ENCODE measurements at places on chromosomes 11 and 22.

GRCh38 chr11:43440486-43440885 is 81.8 kb downstream of the TTC17 start:
- no peak for DNase-seq

GRCh38 chr11:123452794-123453193 is 22.7 kb downstream of the GRAMD1B start:
- no peak for DNase-seq

GRCh38 chr22:26264162-26264561 is 94.9 kb downstream of the SEZ6L start:
- no peak for DNase-seq

GRCh38 chr22:34966980-34967565 is 98.9 kb upstream of the ISX start:
- DNase-seq: no peak

DNA sequence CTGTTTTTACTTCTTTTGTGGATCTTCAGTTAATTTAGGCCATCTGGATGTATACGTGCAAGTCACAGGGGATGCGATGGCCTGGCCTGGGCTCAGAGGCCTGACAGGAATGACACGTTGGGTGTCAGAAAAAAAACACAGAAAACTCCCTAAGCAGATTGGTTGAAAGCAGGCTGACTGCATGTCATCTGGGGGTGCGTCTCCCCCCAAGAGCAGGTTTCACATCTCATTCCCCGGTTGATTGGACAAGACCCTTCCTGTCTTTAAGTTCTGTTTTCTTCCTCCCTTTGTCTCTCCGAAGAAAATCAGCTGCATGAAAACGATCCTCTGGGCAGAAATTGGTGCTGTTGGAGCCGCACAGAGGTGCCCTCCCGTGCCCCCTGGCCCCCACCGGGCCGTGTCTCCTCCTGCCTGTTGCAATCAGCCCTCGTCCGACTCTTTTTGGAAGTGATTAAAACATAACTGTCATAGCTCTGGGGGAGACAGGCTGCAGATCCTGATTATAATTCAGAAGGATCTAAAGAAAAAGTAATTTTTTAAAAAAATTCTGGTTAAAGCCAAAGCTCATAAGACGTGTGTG is 71.8 kb upstream of the PARVG start:
- DNase-seq: no peak

- DNase-seq: no peak
These were observed 34.7 kb upstream of the MYH9 start for GRCh38 chr22:36422287-36423014.

GRCh38 chr11:115959081-115959486 is 454.9 kb upstream of the CADM1 start:
- DNase-seq: no peak

DNA sequence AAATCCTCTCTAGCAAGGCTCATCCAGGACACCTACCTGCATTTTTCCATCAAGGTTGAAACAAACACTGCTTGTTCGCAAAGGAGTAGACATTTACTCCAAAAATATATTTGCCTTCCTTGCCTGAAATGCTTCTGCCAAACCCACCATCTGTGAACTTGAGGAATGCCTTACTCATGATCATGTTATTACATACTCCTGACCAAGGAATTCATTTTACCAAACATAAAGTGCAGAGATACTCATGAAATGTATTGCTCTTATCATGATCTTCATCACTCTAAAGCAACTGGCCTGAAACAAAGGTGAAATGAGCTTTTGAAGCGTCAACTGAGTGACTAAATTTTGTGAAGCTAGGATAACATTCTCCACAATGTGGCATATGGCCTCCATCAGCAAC is 243.1 kb upstream of the CCDC179 start:
- no peak for DNase-seq

DNA sequence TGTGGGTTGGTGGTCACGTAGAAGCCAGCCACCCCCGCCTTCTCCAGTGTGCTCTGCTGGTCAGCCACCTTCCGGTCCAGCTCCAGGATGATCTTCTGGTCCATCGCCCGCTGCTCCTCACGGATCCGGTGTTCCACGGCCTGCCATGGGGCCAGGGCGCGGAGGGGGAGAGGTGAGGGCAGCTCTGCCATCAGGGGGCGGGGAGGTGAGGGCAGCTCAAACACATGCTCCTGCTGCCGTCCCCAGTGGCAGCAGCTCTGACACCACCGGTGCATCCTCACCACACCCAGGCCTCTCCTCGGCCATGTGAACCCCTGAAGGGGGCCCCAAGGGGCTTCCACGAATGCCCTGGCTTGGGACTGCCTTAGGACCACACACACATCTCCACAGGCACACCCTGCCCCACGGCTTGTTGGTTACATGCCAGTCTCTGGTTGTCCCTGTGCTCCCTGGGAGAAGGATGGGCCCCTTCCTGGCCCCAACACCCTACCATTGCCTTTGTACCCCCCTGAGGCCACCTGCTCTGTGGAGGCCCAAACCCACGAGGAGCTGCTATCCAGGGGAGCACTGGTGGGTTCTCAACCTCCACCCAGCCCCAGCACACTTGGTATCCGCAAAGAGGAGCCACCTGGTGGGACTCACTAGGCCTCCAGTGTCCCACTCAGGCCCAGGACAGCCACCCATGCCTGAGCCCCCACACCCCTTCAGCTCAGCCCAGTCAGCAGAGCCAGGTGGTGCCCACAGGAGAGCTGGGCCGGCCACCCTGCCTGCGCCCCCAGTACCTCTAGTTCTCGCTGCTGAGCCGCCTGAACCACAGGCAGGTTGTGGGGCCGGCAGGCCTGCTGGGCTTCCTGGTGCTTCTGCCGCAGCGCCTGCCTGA is 4.3 kb downstream of the DGCR6L start:
- DNase-seq: no peak

GRCh38 chr22:34702279-34702678 is 363.7 kb upstream of the ISX start:
- DNase-seq: no peak

DNA sequence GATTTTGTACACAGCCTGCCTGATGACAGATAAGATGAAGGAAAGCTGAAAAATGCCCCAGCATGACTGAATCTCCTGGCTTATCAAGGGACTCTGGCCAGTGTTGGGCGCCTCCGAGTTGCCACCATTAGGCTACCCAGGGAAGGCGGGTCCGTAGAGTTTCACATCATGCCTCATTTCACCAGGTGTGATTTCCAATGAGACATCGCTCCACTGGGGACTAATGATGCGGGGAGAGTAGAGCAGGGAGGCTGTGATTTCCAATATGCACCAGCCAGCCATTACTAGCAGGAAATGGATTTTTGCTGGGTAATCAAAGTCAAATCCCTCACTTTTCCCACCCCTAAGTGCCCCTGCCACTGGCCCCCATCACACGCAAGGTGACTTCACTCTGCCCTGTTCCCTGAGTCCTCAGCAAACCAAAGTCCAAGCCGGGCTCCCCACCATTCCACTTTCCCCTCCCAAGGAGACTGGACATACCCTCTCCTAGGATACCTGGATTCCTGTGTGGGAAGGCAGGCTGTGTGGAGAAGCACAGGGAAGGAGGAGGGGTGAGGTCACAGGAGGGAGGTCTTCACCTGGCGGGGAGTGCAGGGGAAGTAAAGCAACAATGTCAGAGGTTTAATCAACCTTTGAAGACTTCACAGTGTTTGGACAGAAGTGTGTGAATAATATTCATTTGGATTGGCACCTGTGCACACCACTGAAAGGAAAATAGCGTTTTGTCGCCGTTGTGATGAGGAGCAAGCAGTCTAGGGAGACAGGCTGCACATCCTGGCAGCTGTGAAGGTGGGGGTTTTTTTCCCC is 613.3 kb upstream of the CADM1 start:
- no peak for DNase-seq

DNA sequence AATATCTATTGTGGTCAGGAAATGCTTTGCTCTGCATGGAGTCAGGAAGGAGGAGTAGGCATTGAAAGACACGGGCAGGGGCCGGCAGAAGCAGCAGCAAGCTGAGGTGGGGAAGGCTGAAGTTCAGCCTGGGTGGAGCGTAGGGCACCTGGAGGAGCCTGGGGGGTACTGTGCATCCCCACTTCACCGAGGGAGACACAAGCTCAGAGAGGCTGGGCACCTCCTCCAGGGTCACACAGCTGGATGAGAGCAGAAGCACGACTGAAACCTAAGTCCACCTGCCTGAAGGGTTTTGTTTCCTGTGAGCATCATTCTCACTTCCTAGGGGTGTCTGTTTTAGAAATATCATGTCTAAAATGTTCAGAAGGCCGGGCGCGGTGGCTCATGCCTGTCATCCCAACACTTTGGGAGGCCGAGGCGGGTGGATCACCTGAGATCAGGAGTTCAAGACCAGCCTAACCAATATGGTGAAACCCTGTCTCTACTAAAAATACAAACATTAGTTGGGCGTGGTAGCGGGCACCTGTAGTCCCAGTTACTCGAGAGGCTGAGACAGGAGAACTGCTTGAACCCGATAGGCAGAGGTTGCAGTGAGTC is 138.3 kb downstream of the MPPED1 start:
- no peak for DNase-seq

DNA sequence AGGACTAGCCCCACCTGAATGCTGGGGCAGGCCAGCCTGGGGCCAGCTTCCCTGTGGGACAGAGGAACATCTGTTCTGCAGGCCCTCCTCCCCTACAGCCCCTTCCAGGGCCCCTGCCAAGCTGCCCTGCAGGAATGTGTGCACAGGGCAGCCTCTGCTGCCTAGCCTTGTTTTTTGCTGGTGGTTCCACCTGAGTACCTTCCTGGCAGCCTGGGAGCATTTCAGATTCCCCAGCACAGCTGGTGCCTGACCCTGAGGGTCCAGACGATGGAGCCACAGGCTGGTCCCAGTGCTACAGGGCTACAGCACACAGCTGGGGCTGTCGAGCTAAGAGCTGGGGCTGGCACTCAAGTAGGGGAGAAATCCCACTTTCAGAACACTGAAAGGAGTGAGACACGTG is 22.3 kb upstream of the GPR83 start:
- no peak for DNase-seq

GRCh38 chr11:68438658-68439259 is 21.8 kb upstream of the PPP6R3 start:
- DNase-seq: no peak

GRCh38 chr11:126655807-126656128 is 300.3 kb downstream of the ST3GAL4 start:
- no peak for DNase-seq

- DNase-seq: no peak
These were observed 135.3 kb downstream of the CCDC34 start for GRCh38 chr11:27227736-27228135.

DNA sequence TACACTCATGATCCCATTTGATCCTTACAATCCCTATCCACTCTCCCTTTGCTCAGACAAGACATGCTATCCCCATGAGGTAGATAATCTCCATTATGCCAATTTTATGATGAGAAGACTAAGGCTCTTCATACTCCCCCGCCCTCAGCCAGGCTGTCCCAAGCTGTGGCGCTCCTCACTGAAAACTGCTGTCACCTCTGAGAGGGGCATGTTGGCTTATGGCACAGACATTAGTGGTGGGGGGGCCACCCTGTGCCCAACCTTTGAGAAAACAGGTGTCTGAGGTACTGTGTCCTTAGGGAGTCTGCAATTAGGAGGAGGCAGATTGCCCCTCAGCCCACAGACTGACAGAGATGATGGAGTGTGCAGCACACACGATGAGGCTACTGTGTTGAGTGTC is 2.4 kb downstream of the DDTL start:
- DNase-seq: no peak

GRCh38 chr11:72067266-72067665 is 13.1 kb downstream of the NUMA1 start:
- no peak for DNase-seq

GRCh38 chr11:20672575-20672974 is 3.2 kb downstream of the NELL1 start:
- no peak for DNase-seq

GRCh38 chr11:38005597-38005996 is 1407.6 kb upstream of the RAG2 start:
- DNase-seq: no peak

- no peak for DNase-seq
These were observed 157.7 kb downstream of the ADAMTS15 start for GRCh38 chr11:130606178-130606577.

- DNase-seq: no peak
These were observed 47.9 kb downstream of the PACSIN2 start for GRCh38 chr22:42967005-42967404.

DNA sequence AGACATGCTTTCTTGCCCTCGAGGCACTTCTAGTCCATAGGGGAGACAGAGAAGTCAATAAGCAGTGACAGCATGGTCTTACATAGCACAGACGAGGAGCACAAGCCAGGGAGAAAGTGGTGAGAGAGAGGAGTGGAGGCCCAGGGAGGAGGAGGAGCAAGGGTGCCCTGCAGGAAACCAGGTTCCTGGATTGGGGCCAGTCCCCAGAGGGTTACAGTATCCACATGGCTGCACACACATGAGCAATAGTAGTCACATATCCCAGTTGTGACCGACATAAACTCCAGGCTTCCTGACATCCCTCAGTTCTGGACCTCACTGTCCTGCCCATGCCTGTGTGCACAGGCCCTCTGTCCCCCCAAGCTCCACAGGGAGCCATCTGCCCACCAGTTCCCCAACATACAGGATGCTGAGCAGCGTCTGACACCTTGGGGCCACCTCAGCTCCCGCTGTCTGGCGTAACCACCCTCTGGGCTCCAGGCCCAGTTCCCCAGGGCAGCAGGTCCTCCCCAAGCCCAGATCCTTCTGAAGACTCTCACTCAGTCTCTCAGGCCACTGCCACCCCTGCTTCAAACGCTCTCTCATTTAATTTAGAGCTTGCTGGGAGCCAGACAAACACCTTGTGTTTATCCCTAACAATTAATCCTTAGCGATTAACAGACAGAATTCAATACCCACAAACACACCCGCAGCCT is 53.7 kb downstream of the DSCAML1 start:
- no peak for DNase-seq

DNA sequence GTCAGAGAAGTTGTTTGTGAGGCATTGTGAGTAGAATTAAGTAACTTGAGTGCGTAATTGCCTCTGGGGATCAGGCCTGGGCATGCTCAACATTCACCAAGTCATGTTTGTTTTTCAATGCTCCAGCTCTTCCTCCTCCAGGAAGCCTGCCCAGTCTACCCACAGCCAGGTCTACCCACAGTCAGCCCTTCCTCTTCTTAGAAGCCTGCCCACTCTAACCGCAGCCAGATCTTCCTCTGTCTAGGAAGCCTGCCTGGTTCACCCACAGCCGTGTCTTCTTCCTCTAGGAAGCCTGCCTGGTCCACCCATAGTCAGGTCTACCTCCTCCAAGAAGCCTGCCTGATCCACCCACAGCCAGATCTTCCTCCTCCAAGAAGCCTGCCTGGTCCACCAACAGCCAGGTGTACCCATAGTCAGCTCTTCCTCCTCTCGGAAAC is 25.0 kb downstream of the LRP5 start:
- DNase-seq: no peak

GRCh38 chr11:74682731-74683278 is 48.4 kb downstream of the CHRDL2 start:
- DNase-seq: no peak

- no peak for DNase-seq
These were observed 99.8 kb downstream of the PKNOX2 start for GRCh38 chr11:125264100-125265022.

GRCh38 chr11:66723693-66724092 is 5.3 kb downstream of the SPTBN2 start:
- no peak for DNase-seq
